ENCODE measurements at places on chromosomes 12 and 14.

GRCh38 chr12:69523433-69524330 is 53.5 kb downstream of the FRS2 start:
- no peak for DNase-seq

GRCh38 chr14:68050177-68050576 is 230.6 kb downstream of the RAD51B start:
- DNase-seq: no peak

GRCh38 chr14:29724991-29725390 is 202.7 kb downstream of the PRKD1 start:
- DNase-seq: no peak

- DNase-seq: no peak
Observed at GRCh38 chr12:636632-637031, 26.6 kb downstream of the NINJ2 start.

GRCh38 chr12:39682689-39683477 is 63.3 kb upstream of the ABCD2 start:
- DNase-seq: no peak

DNA sequence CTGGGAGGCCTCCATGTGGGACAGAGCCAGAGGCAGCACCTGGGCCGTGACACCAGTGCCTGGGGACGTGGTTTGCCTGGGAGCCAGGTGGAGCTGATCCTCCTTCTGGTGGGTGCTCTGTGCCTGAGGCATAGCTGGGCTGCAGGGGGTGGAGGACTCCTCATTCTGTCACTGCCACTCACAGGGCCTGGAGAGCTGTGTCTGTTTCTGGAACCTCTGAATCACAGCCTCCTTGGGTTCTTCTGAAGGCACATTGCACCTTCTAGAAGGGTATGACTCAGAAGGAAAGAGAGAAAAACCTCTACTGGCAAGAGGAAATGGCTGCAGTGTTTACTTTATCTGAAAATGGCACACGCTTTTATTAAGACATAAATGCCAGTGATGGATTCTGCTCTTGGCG is 659.8 kb downstream of the VRK1 start:
- DNase-seq: no peak

GRCh38 chr12:14681625-14682024 is 14.8 kb downstream of the GUCY2C start:
- DNase-seq: no peak

GRCh38 chr12:26431211-26431610 is 235.8 kb downstream of the SSPN start:
- DNase-seq: no peak

- DNase-seq: no peak
Observed at GRCh38 chr12:6358881-6359280, 16.5 kb downstream of the SCNN1A start.

- no peak for DNase-seq
Observed at GRCh38 chr14:75877292-75877691, 104.5 kb downstream of the TGFB3 start.

GRCh38 chr12:40034712-40035111 is 71.2 kb downstream of the SLC2A13 start:
- DNase-seq: no peak

All from coronary artery (tissue), 2 donors.